Lower leg skin (tissue), 4 donors: ENCODE measurements at places on chromosomes 11 and 22. TPM values are rescaled to one million over a fixed set of nuclear protein-coding genes. Genes with fewer than 3 reads are reported as not detected.
A peak's percentile ranks its signal among the peaks of the same experiment; 100 is the strongest.

GRCh38 chr11:414318-414857, 411 bp downstream of the SIGIRR start:
- no peak for DNase-seq

GRCh38 chr11:45644981-45645889, 20.2 kb downstream of the CHST1 start:
- DNase-seq: peak; percentile 77

DNA sequence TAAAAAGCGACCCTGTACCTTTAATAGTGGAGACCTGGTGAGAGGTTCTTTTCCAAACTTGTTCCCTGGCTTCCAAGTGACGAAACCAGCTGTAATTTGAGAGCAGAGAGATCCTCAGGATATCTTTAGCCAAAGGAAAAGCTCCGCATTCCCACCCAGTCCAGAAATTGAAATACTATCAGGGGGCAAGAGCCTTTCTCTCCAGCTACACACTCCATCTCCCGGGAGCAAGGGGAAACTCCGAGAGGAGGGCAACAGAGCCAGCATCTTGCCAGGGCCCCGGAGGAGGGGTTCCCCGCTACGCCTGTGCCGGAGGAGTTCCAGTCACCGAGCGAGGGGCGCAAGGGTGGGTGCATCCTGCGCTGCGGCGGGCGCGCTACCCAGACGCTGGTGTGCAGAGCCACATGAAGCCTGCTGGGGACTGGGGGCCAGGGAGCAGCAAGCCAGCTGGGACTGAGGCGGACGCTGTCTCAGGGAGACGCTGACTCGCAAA, at the start of gene FIBIN:
FIBIN (plus strand) TSS at position 148 of the 493 bp plus-strand sequence. CDS start 415 bp downstream, outside the sequence.
- DNase-seq: peak; percentile 56

GRCh38 chr11:107573438-107573837, 7.9 kb upstream of the ALKBH8 start:
- no peak for DNase-seq

- no peak for DNase-seq
Measured at GRCh38 chr11:91804042-91804441, 420.6 kb upstream of the FAT3 start.

DNA sequence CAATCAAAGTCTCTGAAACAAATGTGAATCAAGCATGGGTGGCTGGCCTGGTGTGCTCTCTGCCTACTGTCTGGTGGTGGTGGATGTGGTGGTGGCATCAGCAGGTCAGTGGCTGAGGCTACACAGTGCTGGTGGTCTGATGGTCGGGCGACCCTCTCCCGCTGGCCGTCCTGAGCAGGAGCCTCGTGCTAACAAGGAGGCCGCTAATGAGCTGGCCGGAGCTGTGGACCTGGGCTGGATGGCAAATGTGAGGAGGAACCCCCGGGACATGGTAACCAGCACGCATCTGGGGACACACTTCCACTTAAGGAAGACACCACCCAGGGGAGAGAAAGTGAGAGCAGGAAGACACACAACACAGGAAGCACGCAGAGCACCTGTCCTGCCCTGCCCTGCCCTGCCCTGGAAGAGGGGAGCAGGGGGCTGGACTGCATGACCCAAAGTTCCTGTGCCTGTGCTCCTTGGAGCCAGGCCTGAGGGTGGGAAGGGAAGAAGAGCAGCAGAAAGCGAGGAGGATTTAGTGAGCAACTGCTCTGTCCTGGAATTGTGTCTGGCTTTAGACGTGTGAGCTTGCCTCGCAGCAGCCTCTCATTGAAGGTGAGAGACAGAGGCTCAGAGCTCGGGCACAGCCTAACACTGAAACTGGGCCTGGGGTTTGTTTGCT, 23.7 kb downstream of the SLC37A2 start:
- DNase-seq: no peak

GRCh38 chr11:64790205-64791095, 12.1 kb upstream of the SF1 start:
- no peak for DNase-seq

GRCh38 chr11:73469401-73469800, 93.2 kb downstream of the RELT start:
- DNase-seq: no peak

- no peak for DNase-seq
Measured at GRCh38 chr11:103619938-103620337, 416.5 kb upstream of the DDI1 start.

GRCh38 chr22:38243007-38243765, 29.6 kb downstream of the TMEM184B start:
- no peak for DNase-seq

GRCh38 chr11:64675450-64676260, 47.3 kb downstream of the NRXN2 start:
- peak; percentile 53 for DNase-seq

DNA sequence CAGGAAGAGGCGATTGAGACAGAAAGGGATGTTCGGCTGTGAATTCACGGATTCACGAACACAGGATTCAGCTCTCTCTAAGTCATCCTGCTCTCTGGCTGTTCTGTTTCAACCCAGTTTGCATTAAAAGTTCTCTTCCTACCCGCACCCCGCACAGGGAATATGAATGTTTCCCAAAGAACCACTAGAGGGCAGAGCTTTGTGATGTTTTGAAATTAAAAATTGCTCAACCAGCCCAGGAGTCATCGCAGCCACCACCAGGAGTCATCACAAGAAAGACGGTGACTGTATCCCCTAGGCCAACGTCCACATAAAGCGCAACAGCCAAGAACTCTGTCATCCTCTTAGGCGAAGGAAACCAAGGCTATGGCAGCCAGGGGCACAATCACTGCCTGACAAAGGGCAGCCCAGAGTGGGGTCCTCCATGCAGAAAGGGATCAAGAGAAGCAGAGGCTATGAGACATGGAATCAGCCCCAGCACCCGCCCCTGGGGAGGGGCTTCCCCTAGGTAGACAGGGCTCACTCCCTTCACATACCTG, 122.4 kb downstream of the WT1 start:
- no peak for DNase-seq

GRCh38 chr11:824942-825341, 2.8 kb upstream of the CRACR2B start:
- no peak for DNase-seq

DNA sequence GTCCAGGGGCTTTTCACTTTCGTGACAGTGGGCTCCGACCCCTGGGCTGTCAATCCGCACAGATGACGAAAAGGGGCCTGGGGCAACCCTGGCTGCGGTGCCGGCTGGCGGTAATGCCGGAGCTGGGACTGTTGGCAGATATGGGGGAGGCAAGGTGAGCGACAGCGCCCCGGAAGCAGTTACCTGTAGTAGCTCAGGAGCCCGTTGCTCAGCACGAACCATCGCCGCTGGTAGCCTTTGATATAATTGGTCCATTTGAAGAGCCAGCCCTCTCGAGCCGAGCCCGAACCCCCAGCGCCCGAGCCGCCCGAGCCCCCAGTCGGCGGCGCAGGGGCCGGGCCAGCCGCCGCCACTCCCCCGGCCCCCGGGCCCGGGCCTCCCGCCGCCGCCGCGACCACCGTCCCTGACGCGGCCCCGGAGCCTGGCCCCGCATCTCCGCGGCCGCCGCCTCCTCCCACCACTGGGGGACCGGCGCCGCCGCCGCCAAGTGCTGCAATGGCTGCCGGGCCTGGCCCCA, 396 bp downstream of the OSBP start:
- peak; percentile 59 for DNase-seq

DNA sequence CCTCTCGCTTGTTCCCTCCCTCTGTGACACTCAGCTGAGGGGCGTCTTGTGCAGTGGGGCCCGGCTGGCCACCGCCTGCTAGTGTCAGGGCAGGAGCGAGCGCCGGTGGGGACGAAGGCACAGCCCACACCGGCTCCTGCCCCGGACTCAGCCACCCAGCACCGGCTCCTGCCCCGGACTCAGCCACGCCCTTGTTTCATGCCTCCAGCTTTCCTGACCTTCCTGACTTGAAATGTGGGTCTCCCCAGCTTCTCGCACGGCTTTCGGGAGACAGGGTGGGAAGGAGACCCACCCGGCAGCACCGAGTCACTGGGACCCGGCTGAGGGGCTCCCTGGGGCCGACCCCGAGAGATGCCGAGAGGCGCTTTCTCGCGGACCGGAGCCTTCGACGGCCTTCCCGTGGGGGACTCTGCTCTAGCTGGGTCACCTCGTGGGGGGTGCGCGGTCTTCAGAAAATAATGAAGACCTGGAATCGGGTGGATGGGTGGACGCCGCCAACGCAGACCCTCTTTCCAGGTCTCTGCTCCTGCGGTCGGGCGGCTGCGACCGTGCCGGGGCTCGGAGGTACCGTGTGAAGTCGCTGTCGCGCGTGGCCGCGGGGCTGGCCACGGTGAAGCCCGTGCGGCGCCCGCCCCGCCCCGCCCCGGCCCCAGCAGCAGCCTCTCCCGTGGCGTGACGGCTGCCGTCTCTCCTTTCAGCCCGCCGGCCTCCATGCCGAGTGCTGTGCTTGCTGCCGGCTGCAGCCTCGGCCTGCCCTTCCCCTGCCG, 10.2 kb downstream of the GLB1L2 start:
- no peak for DNase-seq

- DNase-seq: peak; percentile 85
Measured at GRCh38 chr11:200224-201003, 6.8 kb downstream of the BET1L start.

- peak; percentile 57 for DNase-seq
Measured at GRCh38 chr11:12174477-12175143, 64.2 kb downstream of the MICAL2 start.

DNA sequence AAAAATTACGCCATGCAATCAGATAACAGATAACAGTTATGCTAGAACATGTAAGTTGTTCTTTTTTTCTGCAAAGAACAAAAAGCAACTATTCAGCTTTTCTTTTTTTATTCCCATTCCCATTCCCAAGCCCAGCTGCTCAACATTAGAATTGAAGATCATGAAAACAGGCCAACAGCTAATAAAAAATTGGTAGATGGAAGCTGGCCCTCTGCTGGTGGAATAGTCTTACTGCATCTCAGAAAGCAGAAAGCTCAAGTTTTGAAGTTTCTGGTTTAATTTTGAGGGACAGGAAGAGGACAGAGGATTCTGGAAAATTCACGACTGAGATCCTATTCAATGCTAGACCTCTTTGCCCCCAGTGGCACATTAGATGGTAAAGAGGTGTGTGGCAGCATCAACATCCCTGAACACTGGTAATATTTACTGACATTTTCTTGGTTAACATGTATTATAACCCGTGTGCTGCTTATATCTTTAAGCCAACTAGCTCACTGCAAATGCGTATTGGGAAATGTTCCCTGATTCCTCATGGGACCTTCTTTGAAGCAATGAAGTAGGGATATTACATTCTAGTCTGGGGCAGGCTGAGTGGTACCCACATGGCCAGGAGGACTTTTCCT, 591.2 kb downstream of the OPCML start:
- DNase-seq: no peak

- DNase-seq: no peak
Measured at GRCh38 chr11:64522843-64523380, 68.1 kb upstream of the SLC22A12 start.

- DNase-seq: no peak
Measured at GRCh38 chr22:50298266-50298637, 9.2 kb downstream of the PLXNB2 start.

Gene MPEG1
- total RNA-seq: 6.9 TPM

Gene APOA1
- total RNA-seq: not detected

Gene SMIM38
- total RNA-seq: 1.8 TPM

Gene OSM
- total RNA-seq: 0.29 TPM

Gene FGF3
- not detected for total RNA-seq

Gene SYT7
- 7.5 TPM for total RNA-seq

Gene KCNJ5
- total RNA-seq: 0.15 TPM

Gene FZD4
- 13.0 TPM for total RNA-seq
